ENCODE measurements at places on chromosomes 11 and 22.

- no peak for DNase-seq
Observed at GRCh38 chr11:85313741-85314140, 313.4 kb downstream of the DLG2 start.

- DNase-seq, result peak; percentile 91
Observed at GRCh38 chr11:117189191-117189940, 9.8 kb upstream of the TAGLN start.

- no peak for DNase-seq
Observed at GRCh38 chr11:57425565-57426438, 1.1 kb downstream of the SLC43A3 start.

DNA sequence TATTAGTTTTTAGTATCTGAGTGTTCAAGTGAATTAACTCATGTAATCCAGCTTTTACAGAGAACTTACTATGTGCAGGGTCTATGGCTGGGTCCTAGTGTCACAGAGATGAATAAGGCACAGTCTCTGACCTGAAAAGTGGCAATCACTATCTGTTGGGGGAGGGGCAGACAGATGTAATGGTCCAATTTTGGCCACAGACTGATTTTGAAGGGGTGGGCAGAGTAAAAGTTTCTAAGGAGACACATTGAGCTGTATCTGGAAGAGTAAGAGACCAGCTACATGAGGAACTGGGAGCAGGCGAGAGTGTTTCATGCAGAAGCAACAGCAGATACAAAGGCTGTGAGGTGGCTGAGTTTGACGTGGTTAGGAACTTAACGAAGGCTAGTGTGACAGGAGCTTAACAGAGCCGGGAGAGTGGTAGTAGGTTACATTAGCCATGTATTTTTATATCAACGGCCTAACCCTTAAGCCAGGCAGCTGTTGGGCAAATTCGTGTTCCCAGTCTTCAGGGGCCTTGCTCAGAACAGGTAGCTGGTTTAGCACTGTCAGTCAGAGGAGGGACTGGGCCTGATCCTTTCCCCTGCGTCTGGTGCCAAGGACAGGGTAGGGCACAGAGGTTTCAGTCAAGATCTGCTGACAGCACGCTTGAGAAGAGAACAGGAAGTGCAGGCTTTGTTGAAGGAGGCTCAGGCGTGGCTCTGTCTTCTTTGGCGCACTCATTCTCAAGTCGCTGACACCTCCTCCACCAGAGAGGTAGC is 1.4 kb upstream of the STIM1 start:
- DNase-seq, result peak; percentile 74

GRCh38 chr11:9710852-9711251 is 47.0 kb downstream of the SWAP70 start:
- no peak for DNase-seq

GRCh38 chr11:77269484-77270123 is 31.9 kb downstream of the GDPD4 start:
- no peak for DNase-seq

- DNase-seq, result peak; percentile 15
Observed at GRCh38 chr11:18594999-18595749, 4.4 kb upstream of the MISFA start.

GRCh38 chr11:123559523-123559955 is 94.9 kb downstream of the SCN3B start:
- no peak for DNase-seq

- DNase-seq, result no peak
Observed at GRCh38 chr11:76237000-76237649, 30.8 kb upstream of the WNT11 start.

DNA sequence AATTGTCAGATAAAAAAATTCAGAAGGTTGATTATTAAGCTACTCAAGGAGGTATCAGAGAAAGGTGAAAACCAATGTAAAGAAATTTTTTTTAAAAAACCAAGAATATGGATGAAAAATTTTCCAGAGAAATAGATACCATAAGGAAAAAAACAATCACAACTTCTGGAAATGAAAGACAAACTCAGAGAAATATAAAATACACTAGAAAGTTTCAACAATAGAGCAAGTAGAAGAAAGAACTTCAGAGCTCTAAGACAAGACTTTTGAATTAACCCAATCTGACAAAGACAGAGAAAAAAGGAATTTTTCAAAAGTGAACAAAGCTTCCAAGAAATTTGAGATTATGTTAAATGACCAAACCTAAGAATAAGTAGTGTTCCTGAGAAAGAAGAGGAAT is 62.9 kb upstream of the TEAD1 start:
- DNase-seq, result no peak

GRCh38 chr11:60498853-60499252 is 6.3 kb downstream of the MS4A12 start:
- peak; percentile 68 for DNase-seq

DNA sequence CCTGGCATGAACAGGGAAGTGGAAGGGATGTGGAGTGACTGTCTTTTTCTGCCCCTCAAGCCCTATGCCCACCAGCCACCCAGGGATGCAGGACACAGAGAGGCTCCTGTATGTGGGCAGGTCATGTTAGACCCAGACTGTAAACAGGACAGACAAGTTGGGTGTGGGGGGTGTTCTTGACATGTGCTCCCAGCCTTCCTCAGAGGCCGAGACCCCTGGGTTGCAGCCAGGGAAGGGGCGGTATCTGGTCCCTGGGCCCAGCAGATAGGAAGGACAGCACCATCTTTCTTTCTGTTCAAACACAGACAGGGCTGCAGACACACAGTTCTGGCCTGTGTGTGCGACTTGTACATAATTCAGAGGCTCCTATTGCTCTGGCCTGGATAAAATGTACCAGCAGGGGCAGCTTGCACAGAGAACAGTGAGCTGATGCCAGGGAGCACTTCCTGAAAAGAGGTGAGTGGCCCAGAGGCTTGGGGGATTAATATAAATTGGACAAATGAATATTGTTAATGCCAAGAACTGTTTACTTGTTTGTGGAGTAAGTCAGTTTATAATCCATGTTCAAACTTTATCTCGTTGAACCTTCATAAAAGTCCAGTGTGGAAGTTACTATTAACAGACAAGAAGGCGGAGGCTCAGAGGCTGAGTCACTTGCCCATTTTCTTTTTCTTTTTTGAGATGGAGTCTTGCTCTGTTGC is 16.6 kb downstream of the GDPD5 start:
- no peak for DNase-seq

GRCh38 chr11:26593691-26594090 is 21.6 kb upstream of the MUC15 start:
- DNase-seq, result no peak

DNA sequence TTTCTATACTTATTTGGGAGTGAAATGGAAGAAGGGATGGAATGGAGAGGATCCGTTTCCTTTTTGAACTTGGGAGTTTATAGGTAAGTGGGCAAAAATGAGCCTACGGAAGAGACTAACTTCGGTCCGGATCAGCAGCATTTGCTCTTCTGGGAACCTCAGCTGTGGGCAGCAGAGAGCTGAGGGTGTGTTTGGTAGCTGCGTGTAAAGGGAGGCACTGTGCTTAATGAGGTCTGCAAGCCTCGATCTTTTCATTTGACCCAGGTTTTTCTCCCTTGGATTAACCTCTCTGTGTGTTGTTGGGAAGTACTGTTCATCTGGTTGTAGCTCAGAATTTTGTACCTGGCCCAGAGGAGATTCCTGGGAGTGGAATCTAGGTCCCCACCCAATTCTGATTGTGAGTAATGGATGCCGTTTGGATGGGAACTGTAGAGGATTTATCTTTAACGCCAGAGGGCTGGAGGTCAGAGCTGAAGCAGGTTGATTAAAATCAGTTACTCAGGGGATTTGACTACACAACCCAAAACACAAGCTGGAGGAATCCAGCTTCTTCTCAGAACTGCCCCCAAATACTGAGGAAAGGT is 201.6 kb upstream of the SORL1-AS1 start:
- no peak for DNase-seq

DNA sequence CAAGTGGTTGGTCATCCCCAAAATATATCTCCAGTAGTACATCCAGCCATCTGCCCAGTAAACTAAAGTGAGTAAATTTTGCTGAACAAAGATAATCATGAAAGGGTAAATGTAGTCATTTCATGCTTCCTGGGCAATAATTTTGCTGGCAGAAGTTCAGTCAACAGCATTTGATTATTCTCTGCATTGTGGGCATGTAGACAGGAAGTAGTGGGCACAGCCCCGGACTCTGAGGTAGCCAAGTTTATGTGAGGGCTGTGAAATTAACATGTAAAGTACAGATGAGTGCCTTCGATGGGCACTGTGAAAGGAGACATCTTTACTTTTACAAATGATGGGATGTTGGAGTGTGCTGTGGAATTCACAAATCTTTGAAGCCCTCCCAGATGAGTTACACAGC is 312.2 kb upstream of the MTNR1B start:
- no peak for DNase-seq

GRCh38 chr22:32474635-32475467 is at the start of gene FBXO7:
Gene FBXO7, plus strand, starts transcription at chr22:32474811. Its CDS starts 192 bp downstream, at chr22:32475003.
- DNase-seq, result peak; percentile 94

GRCh38 chr11:79809487-79809886 is 368.7 kb upstream of the TENM4 start:
- DNase-seq, result no peak

DNA sequence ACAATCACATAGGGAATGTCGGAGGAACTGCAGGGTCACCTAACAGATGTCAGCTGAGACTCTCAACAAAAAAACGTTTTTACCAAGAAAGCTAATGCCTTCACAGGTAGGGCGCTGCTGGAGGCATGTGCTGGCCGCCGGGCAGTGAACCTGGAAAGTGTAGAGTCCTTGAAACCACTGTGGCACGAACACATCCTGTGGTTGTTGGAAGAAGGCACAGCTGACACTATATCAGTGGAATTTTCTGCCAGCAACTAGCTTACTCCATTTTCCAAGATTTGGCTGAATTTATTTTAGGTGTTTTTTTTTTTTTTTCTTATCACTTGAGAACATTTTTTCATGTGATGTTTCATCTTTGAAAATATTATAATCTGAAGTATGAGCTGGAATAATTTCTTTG is 14.2 kb downstream of the TRMU start:
- no peak for DNase-seq

- peak; percentile 30 for DNase-seq
Observed at GRCh38 chr11:746289-747157, 741 bp upstream of the TALDO1 start.

DNA sequence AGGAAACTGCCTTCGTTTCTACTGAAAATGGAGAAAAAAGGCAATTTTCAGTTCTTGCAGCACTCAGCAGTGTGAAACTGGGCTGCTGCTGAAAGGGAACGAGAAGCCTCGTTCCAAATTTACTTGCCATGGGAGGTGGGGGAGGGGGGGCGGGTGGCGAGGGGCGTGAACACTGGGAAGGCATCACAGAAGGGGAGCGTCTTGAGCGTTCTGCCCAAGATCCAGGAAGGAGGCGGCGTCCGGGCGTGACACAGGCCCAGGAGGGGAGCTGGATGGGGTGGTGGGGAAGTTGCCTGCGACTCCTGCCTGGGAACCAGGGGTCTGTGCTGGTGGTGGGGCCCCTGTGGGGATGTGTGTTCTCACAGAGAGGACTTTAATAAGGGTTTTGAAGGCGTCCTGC is 213.5 kb downstream of the CTTN start:
- DNase-seq, result no peak

- DNase-seq, result no peak
Observed at GRCh38 chr11:27055065-27055682, 14.6 kb downstream of the BBOX1 start.

- DNase-seq, result peak; percentile 66
Observed at GRCh38 chr11:31820438-31820818, 9.3 kb upstream of the PAX6 start.

DNA sequence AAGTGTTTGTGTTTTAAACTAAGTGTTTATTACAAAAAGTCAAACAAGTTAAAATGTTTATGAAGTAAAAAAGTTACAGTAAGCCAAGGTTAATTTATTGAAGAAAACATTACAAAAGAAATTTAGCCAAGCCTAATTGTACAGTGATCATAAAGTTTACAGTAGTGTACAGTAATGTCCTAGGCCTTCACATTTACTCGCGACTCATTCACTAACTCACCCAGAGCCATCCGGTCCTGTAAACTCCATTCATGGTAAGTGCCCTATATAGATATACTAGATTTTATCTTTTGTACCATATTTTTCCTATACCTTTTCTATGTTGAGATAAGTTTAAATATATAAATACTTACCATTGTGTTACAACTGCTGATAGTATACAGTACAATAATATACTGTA is 481.8 kb upstream of the TENM4 start:
- no peak for DNase-seq

- DNase-seq, result no peak
Observed at GRCh38 chr11:10118865-10119264, 175.2 kb downstream of the SBF2 start.

GRCh38 chr11:119147604-119148333 is 1.1 kb upstream of the ABCG4 start:
- no peak for DNase-seq

- DNase-seq, result no peak
Observed at GRCh38 chr22:20413217-20414058, 19.5 kb downstream of the ZNF74 start.

DNA sequence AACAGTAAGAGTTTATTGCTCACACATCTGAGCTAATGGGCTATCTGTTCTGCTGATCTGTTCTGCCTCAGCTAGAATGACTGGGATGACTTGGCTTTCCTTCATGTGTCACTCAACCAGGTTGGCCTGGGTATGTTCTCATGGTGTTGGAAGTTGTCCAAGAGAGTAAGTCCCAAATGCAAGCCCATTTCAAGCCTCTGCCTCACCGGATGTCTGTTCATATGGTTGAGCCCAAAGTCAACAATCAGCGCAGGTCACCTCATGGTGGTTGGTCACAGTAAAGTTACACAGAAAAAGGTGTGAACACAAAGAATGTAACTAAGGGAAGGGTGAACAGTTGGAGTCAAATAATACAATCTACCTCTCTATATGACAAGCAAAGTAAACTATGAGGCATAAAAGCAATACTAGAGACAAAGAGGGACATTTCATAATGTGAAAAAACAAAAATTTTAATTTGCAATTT is 1.9 kb downstream of the GDPD4 start:
- DNase-seq, result no peak
